ENCODE measurements at places on chromosomes 6 and 20.

GRCh38 chr6:149999636-150000035, 25.7 kb downstream of the RAET1L start:
- DNase-seq, result no peak

DNA sequence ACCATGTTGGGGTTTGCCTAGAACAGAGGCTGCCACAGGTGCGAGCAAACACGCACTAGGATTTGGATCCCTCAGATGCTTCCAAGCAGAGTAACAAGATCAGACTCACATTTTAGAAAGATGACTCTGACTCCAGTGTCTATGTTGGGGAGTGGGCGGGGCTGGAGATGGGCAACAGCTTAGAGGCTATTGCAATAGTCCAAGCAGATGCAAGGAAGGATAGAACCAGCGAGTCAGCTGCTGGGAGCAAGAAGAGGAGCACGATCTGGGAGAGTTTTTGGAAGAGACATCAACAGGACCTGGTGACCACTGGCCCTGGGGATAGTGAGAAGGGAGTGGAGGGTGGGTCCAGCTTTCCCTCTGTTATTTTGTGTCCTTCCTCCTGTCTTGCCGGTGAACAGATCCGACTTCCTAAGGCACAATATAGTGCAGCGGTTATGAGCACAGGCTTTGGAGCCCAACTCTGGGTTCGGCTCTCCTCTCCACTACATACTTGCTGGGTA, 52.7 kb downstream of the FGD2 start:
- DNase-seq, result no peak

GRCh38 chr6:3306848-3307247, 48.1 kb downstream of the PSMG4 start:
- DNase-seq, result no peak

DNA sequence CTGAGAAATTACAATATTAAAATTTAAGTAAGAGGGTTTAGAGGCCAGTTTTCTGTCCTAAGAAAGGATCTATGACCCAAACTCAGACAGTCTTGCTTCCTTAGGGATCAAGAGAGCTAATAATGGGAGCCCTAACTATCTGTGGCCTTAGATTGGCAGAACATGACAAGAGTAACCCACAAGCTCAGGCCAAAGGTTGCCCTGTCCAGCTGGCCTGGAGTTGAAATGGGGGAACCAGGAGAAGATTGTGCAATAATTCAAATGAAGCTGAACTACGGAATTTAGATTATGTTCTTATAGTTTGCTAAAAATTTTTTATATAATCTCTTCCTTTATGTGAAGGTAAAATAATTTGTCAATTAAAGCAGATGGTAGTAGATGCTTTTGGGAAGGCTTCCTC, 26.4 kb downstream of the LAMA4 start:
- DNase-seq, result no peak

- DNase-seq, result no peak
These were observed 19.7 kb downstream of the RAD21L1 start for GRCh38 chr20:1245578-1245977.

GRCh38 chr20:16017656-16018055, 555.6 kb downstream of the KIF16B start:
- DNase-seq, result no peak

DNA sequence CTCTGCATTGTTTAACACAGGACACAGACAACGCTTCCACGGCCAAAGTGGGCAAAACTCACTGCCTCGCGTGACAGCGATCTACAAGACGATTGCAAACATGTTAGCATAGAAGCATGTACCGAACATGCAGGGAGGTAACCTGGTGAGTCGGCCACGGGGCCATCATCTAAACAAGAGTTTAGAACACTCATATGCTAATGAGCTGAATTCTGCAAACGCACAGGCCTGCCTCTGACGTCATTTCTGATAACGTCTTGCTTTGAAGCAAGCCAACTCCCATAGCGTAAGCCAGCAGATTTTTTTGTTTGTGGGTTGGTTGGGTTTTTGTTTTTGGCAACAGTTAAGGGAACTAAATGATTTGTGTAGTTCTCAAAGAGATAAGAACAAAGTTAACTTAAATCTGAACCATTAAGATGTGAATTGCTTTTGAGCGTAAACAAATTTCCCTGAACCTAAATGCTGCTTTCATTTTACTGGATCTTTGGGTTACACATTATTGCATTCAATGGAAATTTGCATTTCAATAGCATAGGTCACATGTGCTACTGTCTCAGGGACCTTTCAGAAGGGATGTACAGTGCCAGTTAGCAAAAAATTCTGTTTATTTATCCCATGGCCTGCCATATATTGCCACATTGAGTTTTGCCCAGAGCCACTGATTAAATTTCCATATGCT, 184.5 kb upstream of the PDE10A start:
- DNase-seq, result no peak

DNA sequence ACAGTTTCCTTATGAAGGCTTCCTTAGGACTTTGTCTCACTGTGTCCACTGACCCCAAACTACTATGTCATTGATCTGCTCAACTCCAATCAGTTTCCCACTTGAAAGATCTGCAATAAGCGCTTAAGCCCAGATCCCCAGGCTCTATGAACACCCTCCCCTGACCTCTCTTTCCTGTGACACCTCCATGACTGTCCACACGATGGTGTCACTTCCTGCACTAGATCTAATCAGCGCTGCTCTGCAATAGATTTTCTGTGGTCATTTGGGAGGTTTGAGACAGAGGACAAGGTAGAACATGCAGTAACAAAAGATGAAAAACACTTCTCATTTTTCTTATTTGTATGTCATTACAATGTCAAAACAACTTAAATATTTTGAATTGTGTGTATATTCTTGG, 304.6 kb upstream of the AGPAT4 start:
- no peak for DNase-seq

Measured in activated T-cell treated with anti-CD3 and anti-CD28 coated beads for 4 hours (primary cell).